ENCODE measurements at places on chromosomes 4 and X.

DNA sequence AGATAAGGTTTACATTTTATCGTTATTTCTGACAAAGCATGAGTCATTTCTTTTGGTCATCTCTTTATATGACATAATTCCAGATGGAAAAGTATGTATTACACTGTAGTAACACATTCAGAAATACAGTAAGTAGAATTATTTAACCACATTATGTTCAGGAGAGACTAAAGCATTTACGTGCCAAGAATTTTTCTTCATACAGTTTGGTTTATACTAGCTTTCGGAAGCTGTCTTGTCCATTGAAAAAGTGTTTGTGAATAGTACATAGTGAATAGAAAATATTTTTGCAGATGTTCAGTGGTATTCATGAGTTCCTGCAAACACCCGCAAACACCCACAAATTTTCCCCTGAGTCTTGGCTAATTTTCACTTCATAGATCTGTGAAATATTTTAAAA lies 1033.0 kb upstream of the INTU start:
- DNase-seq, result no peak

DNA sequence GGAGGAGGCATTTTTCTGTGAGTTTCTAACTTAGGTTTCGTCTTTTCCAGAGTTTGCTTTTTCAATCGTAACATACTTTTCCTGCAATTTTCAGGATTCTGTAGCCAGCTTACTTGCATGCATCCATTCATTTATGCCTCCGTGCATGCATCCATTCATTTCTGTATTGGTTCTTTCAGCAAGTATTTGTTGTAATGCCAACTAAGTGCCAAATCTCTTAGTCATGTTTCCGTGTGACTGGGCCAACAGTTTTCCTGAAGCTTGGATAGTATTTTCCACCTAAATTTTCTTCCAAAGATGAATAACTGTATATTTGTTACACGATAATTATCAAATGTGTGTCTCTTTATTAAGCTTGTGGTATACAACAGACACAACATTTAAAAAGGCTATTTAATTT lies 41.5 kb downstream of the CBLL2 start:
- no peak for DNase-seq

DNA sequence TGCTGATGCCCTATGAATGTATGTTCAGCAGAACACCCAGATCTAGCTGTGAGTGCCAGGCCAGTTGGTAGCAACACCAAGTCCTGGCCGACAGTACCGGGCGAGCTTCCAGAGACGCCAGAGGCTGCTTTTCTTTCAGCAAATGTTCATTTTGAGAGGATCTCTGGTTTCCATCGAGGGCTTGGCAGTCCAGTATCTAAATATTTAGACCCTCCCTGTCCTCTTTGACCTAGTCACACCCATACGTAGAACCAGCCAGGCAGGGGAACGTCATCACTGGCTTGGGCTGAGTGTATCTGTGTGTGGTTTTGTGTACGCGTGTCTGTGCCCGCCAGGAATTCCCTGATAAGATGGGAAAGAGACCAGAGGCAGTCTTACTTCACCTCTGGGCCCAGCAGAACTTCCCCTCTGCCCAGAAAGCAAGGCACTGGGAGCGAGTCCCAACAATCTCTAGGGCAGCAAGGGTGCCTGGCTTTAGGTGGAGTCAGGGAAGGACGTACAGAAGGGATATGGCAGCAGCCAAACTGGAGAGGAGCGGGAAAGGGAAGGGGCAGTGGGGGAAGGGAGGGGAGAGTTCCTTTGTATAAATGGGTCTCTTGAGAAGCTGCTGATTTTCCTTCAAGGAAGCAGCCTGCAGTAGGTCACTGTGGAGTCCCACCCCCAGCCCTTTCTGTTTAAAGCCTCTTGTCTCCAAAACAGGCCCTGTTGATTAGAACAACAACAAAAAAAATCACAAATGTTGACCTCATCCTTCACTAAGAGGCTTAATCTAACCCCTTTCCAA lies 15.0 kb upstream of the ELF4 start:
- DNase-seq, result no peak

DNA sequence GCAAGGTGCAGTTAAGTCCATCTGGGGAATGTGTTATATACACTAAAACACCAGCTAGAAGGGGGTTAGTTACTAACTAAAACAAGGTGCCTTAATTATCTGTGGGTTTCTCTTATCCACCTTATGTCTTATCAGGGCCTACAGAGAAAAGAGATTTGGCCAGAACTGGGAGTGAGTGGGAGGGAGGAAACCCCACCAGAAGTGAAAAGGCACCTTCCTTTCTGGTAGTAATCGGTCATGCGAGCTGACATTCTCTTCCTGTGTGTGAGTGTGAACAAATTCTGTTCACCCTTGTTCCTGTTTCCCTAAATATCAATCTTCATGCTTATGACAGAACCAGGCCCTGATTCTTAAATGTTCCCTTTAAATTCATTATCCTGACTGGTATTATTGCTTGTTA lies 43.5 kb downstream of the SRPX2 start:
- no peak for DNase-seq

DNA sequence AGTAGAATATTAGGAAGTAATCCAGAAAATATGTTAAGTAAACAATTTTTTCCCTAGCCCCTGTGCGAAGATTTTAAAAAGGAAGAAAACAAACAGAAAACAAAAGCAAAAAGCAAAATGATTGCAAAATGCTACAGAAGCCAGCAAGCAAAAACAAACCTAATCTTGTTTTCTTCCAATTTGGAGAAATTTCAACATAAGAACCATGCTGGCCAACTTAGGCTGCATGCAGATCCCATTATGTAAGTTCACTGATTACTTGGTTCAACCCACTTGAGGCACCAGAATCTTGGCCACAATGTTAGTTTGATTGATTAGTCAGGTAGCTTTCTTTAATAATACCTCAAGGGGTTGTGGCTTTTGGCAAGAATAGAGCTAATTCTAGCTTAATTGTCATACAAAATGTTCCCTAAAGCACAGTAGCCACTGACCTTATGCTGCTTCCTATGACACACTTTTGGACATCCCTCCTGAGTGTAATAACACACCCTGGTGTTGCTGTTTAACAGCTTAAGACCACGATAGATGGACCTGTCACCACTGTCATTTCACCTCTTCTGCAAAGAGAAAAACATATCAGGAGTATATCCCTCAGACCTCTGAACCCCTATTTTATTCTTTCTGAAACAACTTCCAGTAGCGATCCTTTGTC lies 2342.1 kb downstream of the PCDH7 start:
- no peak for DNase-seq

DNA sequence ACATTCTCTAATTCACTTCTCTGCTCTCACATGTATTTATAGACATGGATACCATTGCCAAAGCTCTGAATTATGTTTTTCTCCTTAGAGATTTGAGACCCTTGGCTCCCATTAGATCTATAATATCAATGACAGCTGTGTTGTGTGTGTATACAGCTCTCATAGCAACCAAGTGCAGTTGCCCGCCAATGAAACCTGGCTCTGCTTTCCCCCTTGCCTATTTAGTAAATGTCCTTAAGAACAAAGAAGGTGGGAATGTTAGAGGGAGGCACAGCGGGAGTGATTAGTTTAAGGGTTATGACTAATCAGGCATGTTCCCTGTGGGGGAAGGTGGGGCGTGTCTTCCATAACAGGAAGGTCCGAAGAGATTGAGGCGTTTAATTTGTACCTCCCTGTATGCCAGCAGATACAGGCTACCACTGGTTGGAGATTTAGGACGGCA lies 100.5 kb upstream of the TBC1D9 start:
- DNase-seq, result no peak

Data from activated naive CD8-positive, alpha-beta T cell treated with anti-CD3 and anti-CD28 coated beads, Interleukin-2, amount 50 U/mL, for 16 hours (primary cell).